ENCODE measurements at places on chromosomes 16 and 17. TPM values are rescaled to one million over a fixed set of nuclear protein-coding genes. Genes with fewer than 3 reads are reported as not detected.

Gene ASGR1
- not detected for total RNA-seq

Gene ABCA8
- total RNA-seq: not detected

GRCh38 chr17:62923258-62924150 is 42.5 kb upstream of the TANC2 start:
- DNase-seq: no peak

GRCh38 chr16:11459722-11460121 is 114.5 kb downstream of the RMI2 start:
- DNase-seq: no peak

Measured in activated B cell treated with CpG ODN at 0.5 μM for 24 hours (primary cell).